ENCODE measurements at places on chromosomes 7 and 10.
A peak's percentile ranks its signal among the peaks of the same experiment; 100 is the strongest.

DNA sequence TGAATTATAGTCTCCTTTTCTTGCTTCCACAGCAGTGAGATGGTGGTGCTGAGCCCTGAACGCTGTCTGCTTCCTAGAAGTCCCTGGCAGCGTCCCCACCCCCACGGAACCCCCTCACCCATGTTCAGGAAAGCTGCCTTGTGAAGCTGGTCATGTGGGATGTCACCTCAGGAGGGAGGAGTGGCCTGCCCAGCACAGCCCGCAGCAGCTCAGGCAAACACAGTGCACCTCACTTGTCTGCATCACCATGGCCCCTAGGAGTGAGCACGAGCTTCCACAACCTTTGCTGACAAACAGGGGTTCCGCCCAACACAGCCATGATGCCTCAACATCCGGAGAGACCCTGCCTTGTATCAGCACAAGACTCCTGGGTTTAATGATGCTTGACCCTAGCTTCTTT is 508.9 kb downstream of the RPS24 start:
- DNase-seq, result no peak

- no peak for DNase-seq
Observed at GRCh38 chr7:132152131-132152889, 424.0 kb downstream of the PLXNA4 start.

DNA sequence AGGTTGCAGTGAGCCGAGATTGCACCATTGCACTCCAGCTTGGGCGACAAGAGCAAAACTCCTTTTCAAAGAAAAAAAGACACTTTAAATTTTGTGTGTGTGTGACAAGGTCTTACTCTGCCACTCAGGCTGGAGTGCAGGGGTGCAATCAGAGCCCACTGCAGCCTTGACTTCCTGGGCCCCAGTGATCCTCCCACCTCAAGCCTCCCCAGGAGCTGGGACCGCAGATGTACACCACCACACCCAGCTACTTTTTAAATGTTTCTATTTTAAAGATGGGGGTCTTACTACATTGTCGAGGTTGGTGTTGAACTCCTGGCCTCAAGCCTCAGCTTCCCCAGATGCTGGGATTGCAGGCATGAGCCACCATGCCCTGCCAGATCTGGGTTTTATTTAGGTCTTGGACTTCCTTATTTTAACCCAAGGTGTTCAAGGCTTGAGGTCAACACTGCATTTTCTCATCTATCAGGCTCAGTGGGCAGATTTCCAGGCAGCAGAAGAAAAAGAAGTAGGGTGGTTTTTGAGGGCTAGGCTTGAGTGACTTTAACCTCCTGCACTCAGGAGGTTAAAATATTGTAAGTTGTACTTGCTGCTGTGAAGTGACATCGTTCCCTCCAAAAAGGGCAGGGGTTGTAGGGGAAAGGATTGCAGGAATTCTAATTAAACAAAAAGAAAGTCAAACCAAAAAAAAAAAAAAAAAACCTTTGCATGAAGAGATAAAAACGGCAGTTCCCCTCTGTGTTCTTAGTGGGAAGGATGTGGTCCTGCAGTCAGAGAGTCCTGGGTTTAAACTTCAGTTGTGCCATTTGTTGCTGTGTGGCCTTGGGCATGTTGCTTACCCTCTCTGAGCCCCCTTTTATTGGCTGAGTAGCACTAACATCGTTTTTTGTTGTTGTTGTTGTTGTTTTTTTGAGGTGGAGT is 71.5 kb downstream of the CARD11 start:
- peak; percentile 21 for DNase-seq

GRCh38 chr7:91398341-91398740 is 134.1 kb downstream of the FZD1 start:
- DNase-seq, result no peak

GRCh38 chr7:20172736-20173334 is 44.3 kb downstream of the MACC1 start:
- DNase-seq, result peak; percentile 14
